CD4-positive, alpha-beta T cell treated with Interleukin-4 for 1 hour (primary cell): ENCODE measurements at places on chromosomes 1 and 21.

DNA sequence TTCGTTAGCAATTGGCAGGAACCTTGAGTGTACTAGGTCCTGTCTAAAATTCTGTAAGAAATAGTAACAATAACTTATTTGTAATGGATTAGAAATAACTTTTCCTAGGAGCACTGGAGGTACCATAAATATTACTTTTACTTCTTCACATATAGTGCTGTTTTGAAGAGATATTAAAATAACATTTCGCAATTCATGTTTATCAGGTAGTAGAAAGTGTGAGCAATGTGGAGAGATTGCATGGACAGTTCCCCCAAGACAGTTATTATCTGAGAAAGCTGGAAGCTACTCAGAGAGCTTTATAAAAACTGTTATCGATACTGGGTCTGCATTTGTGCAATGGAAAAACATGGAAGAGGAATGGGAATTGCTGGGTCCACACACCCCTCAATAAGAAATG is 128.5 kb upstream of the KIF26B start:
- DNase-seq = no peak

DNA sequence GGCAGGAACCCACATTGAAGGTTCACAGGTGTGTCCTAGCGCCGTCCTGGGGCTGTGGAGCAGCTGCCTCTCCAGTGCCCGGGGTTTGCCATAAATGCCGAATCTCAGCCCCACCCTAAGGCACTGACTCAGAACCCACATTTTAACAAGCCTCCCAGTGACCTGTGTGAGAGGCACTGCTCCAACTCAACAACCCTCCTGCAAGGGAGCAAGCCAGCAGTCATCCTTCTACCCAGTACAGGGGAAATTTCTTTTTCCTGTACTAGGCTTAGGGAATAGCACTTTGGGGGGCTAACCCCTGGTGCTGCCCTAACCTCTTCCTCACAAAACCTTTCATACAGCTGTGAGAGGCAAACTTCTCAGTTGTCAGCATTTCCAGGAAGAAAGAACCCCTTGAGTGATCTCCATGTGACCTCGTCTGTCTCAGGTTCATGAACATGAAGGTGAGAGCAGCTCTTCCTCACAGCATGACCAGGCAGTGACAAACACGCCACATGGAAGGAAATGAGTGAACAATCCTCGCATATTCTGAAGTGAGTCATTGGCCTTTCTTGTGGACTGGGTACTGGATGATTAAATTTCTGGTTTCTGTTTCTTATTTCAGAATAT is 11.4 kb upstream of the BCAR3 start:
- no peak for DNase-seq

- no peak for DNase-seq
Observed at GRCh38 chr1:57889676-57890320, 465.9 kb upstream of the DAB1 start.

- DNase-seq = peak; percentile 57
Observed at GRCh38 chr1:24966724-24967346, 36.8 kb upstream of the RUNX3 start.

DNA sequence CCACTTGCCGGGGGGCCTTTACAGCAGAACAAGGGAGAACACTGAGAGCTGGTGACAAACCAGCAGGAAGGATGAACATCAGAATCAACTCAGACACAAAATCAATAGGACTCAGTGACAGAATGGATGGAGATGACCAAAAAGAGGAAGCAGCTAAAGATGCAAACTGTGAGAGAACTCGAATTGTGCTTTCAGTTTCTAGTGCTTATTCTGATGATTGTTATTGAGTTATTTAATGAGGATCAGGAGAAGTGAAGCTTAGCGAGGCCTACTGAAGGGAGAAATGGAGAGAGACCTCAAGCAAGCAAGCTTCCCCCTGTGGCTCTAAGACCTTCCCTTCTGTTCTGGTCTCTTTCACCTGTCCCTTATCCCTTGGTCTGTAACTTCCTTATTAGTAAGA is 30.3 kb upstream of the TMEM125 start:
- DNase-seq = no peak

GRCh38 chr1:237041795-237042525 is at the start of gene RYR2:
Gene RYR2 (plus strand): TSS chr1:237042184. CDS start chr1:237042522, 338 bp downstream.
- no peak for DNase-seq

GRCh38 chr1:242086706-242087105 is 87.8 kb upstream of the MAP1LC3C start:
- no peak for DNase-seq

DNA sequence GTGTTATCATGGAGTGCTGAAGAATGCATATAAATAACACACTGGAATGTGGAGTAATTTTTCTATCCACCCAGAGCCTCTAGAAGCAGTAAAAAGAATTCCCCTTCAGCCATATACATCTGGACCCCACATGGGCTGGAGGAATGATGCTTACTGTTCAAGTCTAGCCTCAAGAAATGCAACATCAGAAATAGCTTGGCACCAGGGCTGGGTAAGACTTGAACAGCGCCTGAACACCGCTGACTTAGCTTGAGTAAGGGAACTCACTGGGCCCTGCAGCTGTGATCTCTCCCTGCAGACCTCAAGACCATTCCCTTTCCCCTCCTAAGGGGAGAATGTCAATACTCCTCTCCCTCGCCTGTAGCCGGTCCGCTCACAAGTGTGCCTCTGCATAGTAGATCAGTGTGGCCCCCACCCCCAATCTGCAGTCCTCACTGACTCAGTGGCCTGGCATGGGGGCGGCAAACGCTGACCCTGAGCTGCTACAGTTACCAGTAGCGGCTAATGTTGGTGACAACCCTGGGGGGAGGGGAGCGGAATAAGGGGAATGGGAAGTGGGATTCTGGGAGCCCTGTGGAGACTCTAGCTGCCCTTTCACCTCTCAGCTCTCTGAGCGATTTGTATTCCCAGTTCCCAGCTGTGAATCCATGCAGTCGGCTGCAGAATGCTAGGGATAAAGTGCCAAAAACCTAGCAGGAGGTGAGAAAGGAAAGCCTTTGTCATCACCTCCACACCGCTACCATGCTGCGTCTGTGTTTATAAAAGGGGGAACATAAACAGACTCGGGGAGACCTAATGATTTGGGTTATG is 483.9 kb downstream of the DISC1 start:
- DNase-seq = no peak

DNA sequence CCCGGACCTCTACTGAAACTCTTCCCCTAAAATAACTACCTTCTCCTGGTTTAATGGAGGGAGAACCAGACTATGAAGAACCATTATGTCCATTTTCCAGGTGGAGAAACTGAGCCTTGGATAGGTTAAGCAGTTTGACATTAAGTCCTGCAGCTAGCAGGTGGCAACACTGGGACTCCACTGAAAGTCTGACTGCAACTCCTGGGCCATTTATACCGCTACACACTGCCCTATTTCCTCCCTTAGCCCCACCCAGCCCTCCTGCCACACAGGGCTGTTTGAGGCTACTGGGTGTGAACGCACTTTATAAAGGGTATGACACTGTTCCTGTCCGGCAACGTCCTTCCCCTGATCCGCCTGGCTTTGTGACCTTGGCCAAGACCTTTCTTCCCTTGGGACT is 511 bp upstream of the INPP5B start:
- DNase-seq = no peak

- no peak for DNase-seq
Observed at GRCh38 chr1:167186771-167187170, 33.9 kb upstream of the POU2F1 start.

DNA sequence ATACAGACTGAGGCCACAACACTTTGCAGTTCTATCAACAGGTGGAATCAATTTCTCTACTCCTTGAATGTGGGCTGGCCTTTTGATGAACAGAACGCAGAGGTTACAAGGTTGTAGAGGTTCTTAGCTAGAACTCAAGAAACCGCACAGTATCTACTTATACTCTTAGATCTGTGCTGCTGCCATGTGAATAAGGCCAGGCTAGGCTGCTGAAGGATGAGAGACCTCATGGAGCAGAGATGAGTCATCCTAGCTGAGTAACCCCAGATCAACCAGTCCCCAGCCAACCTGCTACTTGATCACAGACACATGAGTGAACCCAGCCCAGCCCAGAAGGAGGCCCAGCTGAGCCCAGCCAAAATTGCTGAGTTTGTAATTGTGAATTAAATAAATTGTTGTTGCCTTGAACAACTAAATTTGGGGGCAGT is 35.3 kb upstream of the BCAR3 start:
- no peak for DNase-seq

DNA sequence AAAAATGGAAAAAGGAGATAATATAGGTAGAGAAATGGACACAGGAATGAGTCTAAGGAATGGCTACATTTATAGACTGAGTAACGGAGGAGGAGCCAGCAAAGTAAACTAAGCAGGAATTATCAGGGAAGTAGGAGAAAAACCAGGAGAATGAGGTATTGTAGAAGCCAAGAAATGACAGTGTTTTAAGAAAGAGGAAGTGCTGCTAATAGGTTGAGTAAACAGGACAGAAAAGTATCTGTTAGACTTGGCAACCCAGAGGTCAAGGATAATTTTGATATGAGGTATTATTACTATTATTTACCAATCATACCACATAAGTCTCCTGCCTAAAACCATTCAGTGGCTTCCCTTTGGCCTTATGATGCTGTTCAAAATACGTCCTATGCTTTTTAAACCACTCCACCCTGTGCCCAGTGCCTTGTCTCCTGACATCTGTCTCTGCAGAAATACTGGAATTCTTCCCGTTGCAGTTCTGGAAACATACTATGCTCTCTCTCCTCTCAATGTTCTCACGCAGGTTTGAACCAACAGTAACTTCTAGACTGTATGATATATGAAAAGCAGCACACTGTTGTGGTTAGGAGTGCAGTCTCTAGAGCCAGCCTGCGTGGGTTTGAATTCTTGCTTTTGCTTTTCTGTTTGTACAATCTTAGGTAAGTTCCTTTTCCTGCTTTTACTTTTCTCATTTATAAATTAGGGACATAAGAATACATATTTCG is 24.6 kb upstream of the NEK7 start:
- no peak for DNase-seq

- DNase-seq = no peak
Observed at GRCh38 chr1:239706245-239706892, 320.0 kb downstream of the CHRM3 start.

DNA sequence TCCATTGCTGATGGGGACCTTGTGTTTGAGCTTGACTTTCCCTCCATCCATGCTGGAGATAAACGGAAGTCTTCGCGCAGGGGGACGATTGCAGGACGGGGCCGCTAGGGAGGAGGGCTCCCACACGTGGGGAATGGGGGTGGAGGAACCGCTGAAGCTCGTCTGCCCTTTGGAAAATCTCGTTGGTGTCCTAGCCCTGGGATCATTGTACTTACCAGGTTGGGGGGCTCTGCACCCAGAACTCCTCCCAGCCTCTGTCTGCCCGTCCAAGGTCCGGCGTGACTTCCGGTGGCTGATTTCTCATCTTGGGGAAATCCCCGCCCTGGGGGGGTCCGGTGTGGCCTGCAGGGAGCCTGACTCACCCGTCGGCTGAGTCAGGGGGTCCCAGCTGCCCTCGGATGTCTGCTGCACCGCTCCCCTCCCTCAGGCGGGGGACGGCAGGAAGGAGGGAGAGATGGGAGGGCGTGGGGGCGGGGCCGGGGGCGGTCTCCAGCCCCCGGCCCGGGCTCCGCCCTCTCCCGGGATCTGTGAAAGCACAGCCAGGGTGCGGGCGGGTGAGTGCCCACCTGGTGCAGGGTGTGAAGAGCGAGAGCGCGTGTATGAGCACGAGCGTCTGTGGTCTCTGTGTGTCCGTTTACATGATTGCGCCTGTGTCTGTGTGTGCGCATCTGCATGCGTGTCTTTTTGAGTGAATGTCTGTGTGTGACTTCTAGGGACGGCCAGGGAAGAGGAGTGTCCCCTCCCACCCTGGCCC is 35.8 kb downstream of the PIK3CD start:
- peak; percentile 74 for DNase-seq

- DNase-seq = no peak
Observed at GRCh38 chr1:11377001-11377583, 101.9 kb upstream of the DISP3 start.

DNA sequence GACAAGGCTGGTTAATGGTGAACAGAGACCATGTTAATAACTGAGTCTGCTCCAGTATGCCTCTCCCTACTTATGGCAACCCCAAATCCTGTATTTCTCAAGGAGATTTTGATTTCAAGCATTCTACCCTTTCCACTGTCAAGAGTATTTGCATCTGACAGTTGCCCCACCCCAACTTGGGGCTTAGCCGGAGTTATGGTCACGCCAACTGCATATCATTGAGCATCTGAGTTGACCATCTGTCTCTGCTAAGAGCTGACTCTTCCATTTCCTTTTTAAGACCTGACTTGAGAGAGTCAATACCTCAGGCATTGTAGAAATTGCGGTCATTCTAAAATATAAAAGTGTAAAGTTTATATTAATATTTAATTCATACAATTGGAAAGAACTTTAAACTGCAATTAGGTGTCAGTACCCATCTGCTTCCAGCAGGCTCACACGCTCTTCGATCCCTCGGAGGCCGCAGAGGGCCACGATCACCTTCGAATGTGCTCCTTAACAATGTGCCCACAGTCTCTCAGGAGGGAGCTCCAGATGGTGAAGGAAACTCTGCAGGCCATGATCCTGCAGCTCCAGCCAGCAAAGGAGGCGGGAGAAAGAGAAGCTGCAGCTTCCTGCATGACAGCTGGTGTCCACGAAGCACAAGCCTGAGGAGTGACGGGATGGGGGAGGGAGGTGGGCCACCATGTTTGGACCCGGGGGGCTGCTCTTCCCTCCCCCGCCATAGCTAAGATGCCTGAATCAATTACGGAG is 409.8 kb downstream of the DISC1 start:
- DNase-seq = no peak

DNA sequence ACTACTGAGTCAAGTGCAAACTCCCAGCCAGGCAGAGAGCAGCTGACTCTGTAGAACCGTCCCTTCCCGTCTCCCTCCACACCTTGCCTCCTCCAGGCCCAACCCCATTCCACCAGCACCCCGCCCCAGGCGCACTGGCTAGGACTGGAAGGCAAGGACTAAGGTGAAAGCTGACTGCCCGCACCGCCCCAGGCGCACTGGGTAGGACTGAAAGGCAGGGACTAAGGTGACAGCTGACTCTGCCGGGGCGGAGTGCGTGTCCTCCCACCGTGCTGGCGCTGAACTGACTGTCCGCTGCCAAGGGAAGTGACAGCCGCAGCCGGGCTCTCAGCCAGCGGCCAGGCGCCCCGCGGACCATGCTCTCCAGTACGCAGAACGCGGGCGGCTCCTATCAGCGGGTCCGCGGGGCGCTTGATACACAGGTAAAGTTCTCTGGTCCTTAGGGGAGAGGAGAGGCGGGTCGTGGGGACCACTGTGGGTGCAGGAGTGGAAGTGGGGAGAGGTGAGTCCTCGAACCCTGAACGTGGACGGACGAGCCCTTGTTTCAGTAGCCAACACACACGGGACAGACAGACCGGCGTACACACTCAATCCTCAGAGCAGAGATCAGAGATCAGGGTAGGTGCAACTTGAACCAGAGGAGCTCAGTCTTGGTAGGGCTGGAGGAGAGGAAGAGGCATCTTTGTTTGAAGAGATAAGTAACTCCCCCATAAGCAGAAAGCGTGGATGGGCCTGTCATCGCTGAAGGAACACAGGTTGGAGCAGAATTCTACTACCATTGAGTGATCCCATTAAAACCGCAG is 58.0 kb downstream of the RBM11 start:
- DNase-seq = no peak

- no peak for DNase-seq
Observed at GRCh38 chr1:208201229-208201628, 43.0 kb downstream of the PLXNA2 start.
